Activated naive CD8-positive, alpha-beta T cell treated with anti-CD3 and anti-CD28 coated beads, Interleukin-2, amount 50 U/mL, for 16 hours (primary cell): ENCODE measurements at places on chromosomes 5 and 9.

DNA sequence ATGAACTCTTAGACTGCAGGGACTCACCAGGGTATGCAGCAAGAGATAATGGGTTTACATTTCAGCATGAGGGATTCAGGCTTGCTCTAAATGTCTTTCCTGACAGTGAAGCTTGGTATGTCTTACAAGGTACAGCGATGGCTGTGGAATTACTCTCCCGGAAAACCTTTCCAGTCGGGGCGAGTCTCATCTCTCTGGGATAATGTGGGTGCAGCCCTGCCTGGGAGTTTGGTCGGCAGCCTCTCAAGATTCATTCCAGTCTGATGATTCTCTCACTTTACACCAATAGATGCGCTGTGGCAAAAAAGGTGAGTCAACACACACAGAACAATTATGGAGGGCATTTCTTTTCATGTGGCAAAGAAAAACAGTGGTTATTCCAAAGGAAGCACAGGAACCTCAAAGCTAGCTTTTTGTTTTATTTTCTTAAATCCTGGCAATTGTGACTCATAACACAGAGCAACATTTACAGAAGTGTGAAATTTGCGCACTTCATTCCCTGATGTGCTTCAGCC, 190.3 kb downstream of the DCP2 start:
- no peak for DNase-seq

DNA sequence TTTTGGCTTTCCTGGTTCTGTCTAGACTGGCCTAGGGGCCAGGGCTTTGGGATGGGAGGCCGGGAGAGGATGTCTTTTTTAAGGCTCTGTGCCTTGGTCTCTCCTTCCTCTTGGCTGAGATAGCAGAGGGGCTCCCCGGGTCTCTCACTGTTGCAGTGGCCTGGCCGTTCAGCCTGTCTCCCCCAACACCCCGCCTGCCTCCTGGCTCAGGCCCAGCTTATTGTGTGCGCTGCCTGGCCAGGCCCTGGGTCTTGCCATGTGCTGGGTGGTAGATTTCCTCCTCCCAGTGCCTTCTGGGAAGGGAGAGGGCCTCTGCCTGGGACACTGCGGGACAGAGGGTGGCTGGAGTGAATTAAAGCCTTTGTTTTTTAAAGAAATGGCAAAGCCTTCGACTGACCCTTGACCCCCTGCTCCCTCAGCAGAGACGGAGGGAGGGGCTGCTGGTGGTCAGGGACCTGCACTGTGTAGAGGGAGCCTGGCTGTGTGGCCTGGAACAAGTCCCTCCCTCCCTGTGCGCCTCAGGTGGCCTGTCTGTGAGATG, 11.1 kb downstream of the FPGS start:
- DNase-seq, result no peak

GRCh38 chr5:109335114-109335513, 74.7 kb downstream of the PJA2 start:
- DNase-seq, result no peak

DNA sequence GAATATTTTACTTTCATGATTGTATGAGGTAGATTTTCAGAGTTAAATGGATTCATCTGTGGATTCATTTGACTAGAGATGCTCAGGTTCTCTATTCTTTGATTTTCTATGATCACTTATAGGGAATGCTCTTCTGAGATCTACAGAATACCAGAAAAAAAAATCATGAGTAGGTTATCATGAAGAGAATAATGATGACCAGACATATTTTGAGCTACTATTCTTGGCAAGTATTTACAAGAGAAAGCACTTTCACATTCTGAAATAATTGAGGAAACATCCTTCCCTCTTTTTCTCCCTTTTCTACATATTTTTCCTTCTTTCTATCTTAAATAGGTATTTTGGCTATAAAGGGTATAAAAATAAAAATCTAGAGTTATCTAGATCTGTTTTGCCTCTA, 543.0 kb upstream of the TUSC1 start:
- no peak for DNase-seq

- DNase-seq, result no peak
Observed at GRCh38 chr5:154757814-154758406, 2.7 kb downstream of the LARP1 start.

GRCh38 chr5:139584137-139584536, 23.0 kb downstream of the UBE2D2 start:
- no peak for DNase-seq

DNA sequence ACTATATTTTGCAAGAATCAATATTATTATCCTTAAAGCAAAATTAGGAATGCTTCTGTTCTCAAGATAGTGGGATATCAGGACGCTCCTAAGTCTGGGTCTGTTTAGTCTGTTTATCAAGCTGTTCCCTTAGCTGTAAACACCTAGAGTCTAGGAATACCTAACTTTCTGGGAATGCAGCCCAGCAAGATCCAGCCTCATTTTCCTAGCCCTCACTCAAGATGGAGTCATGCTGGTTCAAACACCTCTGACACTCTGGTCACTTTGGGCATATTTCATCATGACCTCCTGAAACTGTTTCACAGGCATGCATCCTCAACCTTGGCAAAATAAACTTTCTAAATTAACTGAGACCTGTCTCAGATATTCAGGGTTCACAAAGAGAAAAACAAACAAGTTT, 14.4 kb upstream of the MRPS30 start:
- no peak for DNase-seq

DNA sequence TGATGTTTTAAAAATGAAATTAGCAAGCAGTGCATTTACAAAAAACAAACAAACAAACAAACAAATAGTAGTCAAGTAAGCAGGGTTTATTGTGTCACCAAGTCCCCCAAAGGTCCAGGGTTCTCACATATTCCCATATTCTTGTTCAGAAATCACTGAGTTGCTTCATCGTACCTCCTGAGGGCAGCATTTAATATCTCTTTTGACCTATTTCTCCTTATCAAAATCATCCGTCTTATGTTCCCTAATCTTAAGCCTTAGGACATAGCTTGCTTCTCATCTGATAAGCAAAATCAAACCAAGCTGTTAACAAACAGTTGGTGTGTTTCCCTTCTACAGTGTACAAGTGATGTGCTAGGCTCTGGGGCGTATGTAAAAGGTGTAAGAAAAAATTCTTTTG, 109.5 kb upstream of the MAN2A1 start:
- DNase-seq, result no peak

DNA sequence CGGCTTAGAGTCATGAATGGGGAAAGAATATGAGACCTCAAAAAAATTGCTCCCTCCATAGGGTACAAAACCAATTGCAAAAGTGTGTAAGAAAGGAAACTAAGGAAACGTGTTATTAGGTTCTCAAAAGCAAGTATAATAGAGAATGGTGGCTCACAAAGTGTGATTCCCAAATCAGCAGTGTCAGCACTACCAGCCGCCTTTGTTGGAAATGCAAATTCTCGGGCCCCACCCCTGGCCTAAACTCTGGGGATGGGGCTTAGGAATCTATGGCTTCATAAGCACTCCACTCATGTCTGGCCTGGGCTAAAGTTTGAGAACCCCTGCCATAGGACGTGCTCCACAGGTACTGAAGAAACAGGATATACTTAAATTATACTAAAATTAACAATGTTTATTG, 1.6 kb upstream of the CCDC69 start:
- no peak for DNase-seq

- DNase-seq, result no peak
Observed at GRCh38 chr5:132419502-132420468, 50.3 kb downstream of the SLC22A5 start.

- DNase-seq, result no peak
Observed at GRCh38 chr9:110040788-110041187, 167.2 kb downstream of the C9orf152 start.

DNA sequence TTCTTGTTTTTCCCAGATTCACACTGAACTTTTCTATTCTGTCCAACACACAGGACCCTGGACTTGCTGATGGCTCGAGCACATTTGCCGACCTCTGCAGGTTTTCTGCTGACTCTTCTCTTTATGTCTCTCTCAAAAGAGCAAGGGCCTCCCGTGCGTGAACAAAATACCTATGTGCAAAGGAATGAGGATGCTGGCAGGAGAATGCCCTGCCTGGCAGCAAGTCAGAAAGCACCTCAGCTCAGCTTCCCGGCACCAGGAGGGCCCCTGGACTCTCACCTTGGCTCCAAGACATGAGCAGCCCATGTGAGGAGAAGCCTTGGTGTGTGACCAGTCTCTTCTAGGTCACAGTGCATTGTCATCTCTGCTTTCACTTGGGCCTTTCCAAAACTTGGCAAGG, 36.1 kb downstream of the PAPPA start:
- DNase-seq, result no peak

DNA sequence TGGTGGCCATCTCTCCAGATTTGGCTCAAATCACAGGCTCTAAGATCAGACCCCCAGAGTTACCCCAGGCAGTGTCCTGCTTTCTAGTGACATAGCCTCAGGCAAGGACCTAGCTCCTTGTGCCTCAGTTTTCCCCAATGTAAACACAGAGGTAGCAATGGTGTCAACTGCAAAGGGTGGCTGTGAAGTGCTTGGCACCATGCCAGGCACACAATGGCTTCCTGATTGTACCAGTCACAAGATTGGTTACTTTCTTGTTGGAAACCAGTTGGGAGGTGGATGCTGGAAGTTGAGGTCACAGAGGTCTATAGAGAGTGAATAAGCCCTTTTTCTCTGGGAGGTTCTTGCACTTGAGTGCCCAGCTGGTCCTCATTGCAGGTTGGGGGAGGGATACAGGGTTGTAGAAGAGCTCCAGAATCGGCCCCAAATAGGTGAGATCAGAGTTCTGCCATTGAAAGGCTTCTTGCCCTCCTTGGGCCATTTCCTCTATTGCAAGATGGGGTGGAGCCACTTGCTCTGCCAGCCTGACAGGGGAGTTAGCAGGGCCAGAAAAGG, 2.3 kb downstream of the STKLD1 start:
- DNase-seq, result no peak

- DNase-seq, result no peak
Observed at GRCh38 chr9:3894772-3895171, 369.0 kb upstream of the RFX3 start.

DNA sequence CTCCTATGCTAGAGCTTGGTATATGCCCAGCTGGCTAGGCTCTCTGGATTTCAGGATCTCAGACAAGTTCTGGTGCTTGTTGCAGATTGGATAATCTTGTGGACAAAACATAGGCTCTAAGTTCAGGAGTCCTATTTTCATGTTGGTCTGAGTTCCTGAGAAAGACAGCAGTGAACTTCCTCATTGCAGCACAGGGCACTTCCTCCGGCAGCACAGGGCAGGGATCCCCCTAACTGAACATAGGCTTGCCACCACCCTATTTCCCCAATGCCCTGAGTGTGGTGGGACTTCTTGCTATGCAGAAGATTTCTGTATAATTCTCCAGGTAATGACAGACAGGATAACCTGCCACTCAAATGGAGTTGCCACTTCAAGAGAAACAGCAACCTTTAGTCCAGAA, 220.1 kb downstream of the PIK3R1 start:
- no peak for DNase-seq

- no peak for DNase-seq
Observed at GRCh38 chr9:37382161-37382981, 40.1 kb upstream of the GRHPR start.

GRCh38 chr9:70083429-70083828, 39.8 kb downstream of the MAMDC2 start:
- DNase-seq, result no peak

DNA sequence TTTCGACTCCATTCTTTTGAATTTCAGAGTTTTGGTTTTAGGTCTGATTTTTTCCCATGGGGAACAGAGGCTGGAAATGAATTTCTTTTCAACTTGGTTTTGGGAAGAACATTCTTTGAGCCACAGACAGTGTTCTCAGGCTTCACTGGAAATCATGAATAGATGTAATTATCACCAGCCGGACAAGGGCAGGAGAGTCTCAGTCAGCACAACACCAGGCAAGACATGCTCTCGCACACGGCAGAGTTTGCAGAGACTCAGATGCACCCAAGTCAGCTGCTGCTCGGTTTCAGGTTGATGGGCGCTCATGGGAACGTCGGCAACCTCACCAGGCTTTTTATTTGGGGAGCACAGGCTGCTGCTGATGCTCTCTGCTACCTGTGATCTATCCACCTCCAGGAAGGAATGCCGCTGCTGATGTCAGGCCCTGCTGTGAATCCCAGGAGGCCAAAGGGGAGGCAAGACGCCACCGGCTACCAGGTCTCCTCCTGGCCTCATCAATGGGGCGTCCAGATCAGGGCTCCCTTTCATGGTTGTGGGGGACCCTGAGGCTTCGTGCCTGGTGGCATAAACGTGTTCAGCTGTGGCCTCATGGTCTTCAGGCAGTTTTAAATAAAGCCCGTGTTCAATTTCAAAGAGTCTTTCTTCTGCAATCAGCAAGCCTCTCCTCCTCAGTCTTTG, 332.3 kb upstream of the IRX4 start:
- DNase-seq, result no peak

DNA sequence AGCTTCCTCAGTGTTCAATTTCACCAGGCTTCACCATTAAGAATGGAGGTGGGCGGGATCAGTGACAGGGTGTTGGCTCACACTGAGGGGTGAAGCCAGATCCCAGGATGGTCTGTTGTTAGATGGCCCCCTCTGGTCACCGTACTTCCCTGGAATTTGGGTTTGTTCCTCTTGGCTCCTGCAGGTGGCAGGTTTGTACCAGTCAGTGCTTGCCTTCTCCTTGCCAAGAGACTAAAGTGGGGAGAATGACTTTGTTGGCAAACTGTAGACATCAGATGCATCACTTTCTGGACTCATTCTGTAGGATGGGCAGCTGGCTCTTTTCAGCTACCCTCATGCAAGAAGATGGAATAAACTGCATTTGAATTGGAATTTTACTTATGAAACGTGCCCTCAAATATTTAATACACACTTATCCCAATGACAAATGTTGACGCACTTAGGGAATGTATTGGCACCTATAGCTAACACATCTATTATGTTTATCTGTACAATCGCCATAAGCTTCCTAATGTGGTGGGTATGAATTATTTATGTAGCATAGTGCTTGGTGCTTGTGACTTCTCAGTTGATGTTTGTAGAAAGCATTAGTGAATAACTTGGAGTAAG, 31.4 kb upstream of the ANKRD55 start:
- no peak for DNase-seq

GRCh38 chr9:20373263-20373662, 249.0 kb downstream of the MLLT3 start:
- no peak for DNase-seq
